ENCODE measurements at places on chromosomes 12 and 14.

DNA sequence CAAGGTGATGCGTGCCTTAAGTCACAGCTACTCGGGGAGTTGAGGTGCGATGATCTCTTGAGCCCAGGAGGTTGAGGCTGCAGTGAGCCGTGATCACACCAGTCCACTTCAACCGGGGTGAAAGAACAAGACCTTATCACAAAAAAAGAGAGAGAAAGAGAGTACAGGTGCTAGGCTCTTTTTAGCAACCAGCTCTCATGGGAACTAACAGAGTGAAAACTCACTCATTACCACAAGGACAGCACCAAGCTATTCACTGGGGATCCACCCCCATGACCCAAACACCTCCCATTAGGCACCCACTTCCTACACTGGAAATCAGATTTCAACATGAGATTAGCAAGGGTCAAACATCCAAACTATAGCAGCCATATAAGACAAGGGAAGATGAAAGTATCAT is 164.2 kb downstream of the NDUFA12 start:
- no peak for DNase-seq

GRCh38 chr14:100541621-100542560 is 45.3 kb downstream of the BEGAIN start:
- no peak for DNase-seq

- DNase-seq = no peak
These were observed 12.4 kb downstream of the IL22 start for GRCh38 chr12:68240975-68241374.

GRCh38 chr12:83827860-83828259 is 1084.7 kb downstream of the SLC6A15 start:
- DNase-seq = no peak

GRCh38 chr12:32843528-32844095 is 53.0 kb downstream of the PKP2 start:
- DNase-seq = no peak

- peak; percentile 92 for DNase-seq
These were observed 611 bp upstream of the DCAF11 start for GRCh38 chr14:24113801-24114531.

All from HS-27A (cell line).